Heart left ventricle (tissue), 16 donors: ENCODE measurements at places on chromosomes 3 and 15. TPM values are rescaled to one million over a fixed set of nuclear protein-coding genes. Genes with fewer than 3 reads are reported as not detected.

DNA sequence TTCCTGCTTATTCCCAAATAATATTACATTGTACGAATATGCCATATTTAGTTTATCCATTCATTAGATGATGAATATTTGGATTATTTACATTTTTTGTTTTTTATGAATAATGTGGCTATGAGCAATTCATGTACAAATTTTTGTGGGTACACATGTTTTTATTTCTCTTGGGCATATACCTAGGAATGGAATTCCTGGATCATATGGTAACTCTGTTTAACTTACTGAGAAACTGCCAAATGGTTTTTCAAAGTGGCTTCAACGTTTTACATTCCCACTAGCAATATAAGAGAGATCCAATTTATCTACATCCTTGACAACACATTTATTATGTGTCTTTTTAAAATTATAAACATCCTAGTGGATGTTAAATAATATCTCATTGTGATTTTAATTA is 362.0 kb upstream of the TMCO5A start:
- DNase-seq: no peak
- no peaks in the 10 kb centered on the region for H3K36me3 ChIP-seq
- H3K27ac ChIP-seq: no peak overlapping the region
- H3K27me3 ChIP-seq: no peaks in the 10 kb centered on the region

- DNase-seq: no peak
- no peaks in the 10 kb centered on the region for H3K36me3 ChIP-seq
- H3K27ac ChIP-seq: peak overlapping the region; percentile 91
Observed at GRCh38 chr15:63834500-63835210, 907 bp upstream of the HERC1 start.

- no peaks in the 10 kb centered on the region for H3K27me3 ChIP-seq
- no peak overlapping the region for H3K27ac ChIP-seq
- DNase-seq: no peak
- H3K36me3 ChIP-seq: no peaks in the 10 kb centered on the region
- peaks cover 13% of the 10 kb centered on the region for H3K4me1 ChIP-seq
Observed at GRCh38 chr15:67879440-67880129, 39.7 kb upstream of the RNU6-1 start.

GRCh38 chr3:22565393-22565792 is 637.7 kb upstream of the UBE2E2 start:
- H3K27ac ChIP-seq: no peak overlapping the region
- DNase-seq: no peak
- H3K4me3 ChIP-seq: no peak overlapping the region
- H3K36me3 ChIP-seq: no peaks in the 10 kb centered on the region

- no peaks in the 10 kb centered on the region for H3K36me3 ChIP-seq
- H3K27ac ChIP-seq: no peak overlapping the region
- no peaks in the 10 kb centered on the region for H3K27me3 ChIP-seq
- no peak overlapping the region for H3K4me3 ChIP-seq
Observed at GRCh38 chr3:54599716-54600115, 328.1 kb downstream of the LRTM1 start.

DNA sequence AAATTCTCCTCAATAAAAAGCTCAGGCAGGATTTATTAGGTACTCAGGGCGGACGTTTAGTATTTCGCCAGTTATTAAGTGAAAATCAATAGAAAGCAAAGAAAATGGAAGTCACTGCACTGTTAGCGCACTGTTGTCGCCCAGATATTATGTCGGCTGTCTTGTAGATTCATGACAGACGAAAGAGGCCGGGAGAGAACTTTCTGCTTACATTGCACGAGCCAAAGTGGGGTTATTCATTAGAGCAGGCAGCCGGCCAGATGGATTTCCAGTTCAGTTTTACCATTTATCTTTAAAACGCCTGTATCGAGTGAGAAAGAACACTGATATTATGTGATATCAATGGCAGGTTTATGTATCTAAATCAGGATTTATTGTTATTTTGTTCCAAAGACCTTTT is 866.0 kb upstream of the NR2F2 start:
- H3K27me3 ChIP-seq: no peaks in the 10 kb centered on the region
- no peak overlapping the region for H3K4me3 ChIP-seq
- H3K27ac ChIP-seq: no peak overlapping the region
- H3K4me1 ChIP-seq: no peaks in the 10 kb centered on the region

GRCh38 chr15:94607176-94607654 is 375.9 kb downstream of the MCTP2 start:
- peak; percentile 43 for DNase-seq

- no peaks in the 10 kb centered on the region for H3K4me1 ChIP-seq
- H3K27me3 ChIP-seq: no peaks in the 10 kb centered on the region
- H3K27ac ChIP-seq: no peak overlapping the region
- DNase-seq: no peak
- H3K4me3 ChIP-seq: no peak overlapping the region
Observed at GRCh38 chr3:159637883-159638542, 350.6 kb upstream of the IL12A start.

DNA sequence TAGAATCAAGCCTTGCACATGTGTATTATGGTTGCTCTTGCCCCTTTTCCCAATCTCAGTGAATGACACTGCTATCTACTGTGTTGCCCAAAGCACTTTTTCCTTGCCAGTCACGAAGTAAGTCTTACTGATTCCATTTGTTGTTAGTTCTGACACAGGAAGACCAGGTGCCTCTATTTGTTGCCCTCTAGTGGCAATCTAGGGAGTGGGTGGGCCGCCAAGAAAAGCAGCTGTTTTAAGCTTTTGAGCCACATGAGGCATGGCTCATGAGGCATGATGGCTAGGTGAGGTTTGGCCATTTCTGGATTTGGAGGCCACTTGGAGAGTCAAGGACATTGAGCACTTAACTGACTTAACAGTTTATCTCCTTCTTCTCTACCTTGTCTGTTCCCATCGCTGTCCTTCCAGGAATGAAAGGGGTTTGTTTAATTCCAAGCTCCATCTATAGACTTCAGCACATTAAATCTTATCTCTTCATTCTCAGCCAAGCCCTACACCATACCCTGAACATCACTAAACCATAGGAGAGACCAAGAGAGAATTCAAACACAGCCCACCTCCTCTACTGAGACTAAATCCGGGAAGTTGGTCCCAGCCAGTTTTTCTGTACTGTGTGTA is 103.1 kb downstream of the HCN4 start:
- H3K27ac ChIP-seq: no peak overlapping the region
- H3K36me3 ChIP-seq: peaks cover 25% of the 10 kb centered on the region
- H3K4me3 ChIP-seq: no peak overlapping the region
- H3K27me3 ChIP-seq: no peaks in the 10 kb centered on the region
- no peaks in the 10 kb centered on the region for H3K4me1 ChIP-seq

DNA sequence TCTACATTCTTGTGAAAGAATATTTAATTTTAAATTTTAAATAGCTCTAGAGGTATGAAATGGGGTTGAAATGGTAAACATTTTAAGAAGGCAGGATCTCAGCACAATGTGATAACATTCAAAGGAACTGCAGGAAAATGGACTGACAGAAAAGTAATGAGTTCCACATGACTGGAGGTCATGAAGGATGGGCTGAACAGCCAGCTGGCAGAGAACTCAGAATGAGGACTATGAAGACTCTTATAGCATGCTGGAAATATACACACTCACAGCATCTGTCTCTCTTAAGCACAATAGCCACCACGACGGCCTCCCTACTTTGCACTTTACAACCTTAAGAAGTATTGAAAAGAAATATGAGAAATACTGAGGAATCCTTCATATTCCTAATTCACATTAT is 94.7 kb downstream of the TNIK start:
- no peak for DNase-seq
- no peaks in the 10 kb centered on the region for H3K27me3 ChIP-seq
- no peaks in the 10 kb centered on the region for H3K36me3 ChIP-seq
- no peak overlapping the region for H3K27ac ChIP-seq
- H3K4me1 ChIP-seq: peaks cover 6% of the 10 kb centered on the region

DNA sequence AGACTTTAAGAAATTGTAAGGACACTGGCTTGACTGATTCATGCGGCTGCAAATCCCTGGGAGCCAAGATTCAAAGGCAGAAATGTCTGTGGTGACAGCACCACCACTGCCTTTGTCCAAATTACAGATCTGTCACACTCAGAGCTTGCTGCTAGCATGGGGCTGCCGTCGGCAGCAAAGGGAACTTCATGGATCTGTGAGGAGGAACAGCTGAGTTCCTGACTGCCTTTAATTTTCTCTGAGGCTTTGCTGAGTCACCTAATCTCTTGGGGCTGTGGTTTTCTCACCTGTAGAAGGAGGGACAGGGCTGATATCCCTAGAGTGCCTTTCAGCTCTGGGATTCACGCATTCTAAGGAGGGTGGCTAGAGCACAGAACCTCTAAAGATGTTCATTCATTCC is 4.1 kb upstream of the PAK6 start:
- H3K36me3 ChIP-seq: no peaks in the 10 kb centered on the region
- H3K4me3 ChIP-seq: no peak overlapping the region
- H3K27ac ChIP-seq: no peak overlapping the region
- DNase-seq: no peak

- no peak overlapping the region for H3K4me3 ChIP-seq
- H3K4me1 ChIP-seq: peaks cover 6% of the 10 kb centered on the region
- peak; percentile 73 for DNase-seq
- H3K27me3 ChIP-seq: no peaks in the 10 kb centered on the region
Observed at GRCh38 chr15:31128919-31129768, 27.6 kb upstream of the TRPM1 start.

GRCh38 chr3:152298393-152299248 is 29.9 kb downstream of the MBNL1 start:
- peak overlapping the region; percentile 87 for H3K27ac ChIP-seq
- peak; percentile 48 for DNase-seq
- no peaks in the 10 kb centered on the region for H3K27me3 ChIP-seq
- H3K4me3 ChIP-seq: peak overlapping the region; percentile 38
- peaks cover 80% of the 10 kb centered on the region for H3K4me1 ChIP-seq

DNA sequence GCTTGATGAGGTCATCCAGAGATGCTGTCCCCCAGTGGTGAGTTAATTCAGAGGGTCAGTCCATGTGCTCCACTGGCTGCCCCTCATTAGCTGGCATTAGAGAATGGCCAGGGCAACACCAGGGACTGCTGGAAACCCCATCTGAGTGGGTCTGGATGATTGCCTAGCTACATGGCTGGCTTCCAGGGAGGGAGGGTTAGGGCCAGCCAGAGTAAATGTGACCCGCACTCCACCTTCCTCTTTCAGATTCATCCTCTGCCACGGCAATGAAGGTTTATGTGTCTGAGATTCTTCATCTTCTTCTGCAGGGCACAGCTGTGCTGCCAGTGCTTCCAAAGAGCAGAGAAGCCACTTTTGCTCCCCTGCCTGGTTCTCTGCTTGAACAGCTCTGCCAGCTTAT is 391.9 kb downstream of the OCA2 start:
- H3K27me3 ChIP-seq: no peaks in the 10 kb centered on the region
- no peak overlapping the region for H3K4me3 ChIP-seq
- H3K27ac ChIP-seq: no peak overlapping the region
- DNase-seq: no peak

- DNase-seq: no peak
- H3K27ac ChIP-seq: no peak overlapping the region
- H3K27me3 ChIP-seq: no peaks in the 10 kb centered on the region
- H3K4me1 ChIP-seq: no peaks in the 10 kb centered on the region
Observed at GRCh38 chr3:23170291-23170690, 32.8 kb upstream of the UBE2E2 start.

GRCh38 chr3:66395635-66396034 is 105.2 kb downstream of the LRIG1 start:
- DNase-seq: no peak
- H3K36me3 ChIP-seq: peaks cover 72% of the 10 kb centered on the region
- no peaks in the 10 kb centered on the region for H3K27me3 ChIP-seq
- H3K4me3 ChIP-seq: no peak overlapping the region
- H3K27ac ChIP-seq: no peak overlapping the region
- peaks cover 38% of the 10 kb centered on the region for H3K4me1 ChIP-seq

DNA sequence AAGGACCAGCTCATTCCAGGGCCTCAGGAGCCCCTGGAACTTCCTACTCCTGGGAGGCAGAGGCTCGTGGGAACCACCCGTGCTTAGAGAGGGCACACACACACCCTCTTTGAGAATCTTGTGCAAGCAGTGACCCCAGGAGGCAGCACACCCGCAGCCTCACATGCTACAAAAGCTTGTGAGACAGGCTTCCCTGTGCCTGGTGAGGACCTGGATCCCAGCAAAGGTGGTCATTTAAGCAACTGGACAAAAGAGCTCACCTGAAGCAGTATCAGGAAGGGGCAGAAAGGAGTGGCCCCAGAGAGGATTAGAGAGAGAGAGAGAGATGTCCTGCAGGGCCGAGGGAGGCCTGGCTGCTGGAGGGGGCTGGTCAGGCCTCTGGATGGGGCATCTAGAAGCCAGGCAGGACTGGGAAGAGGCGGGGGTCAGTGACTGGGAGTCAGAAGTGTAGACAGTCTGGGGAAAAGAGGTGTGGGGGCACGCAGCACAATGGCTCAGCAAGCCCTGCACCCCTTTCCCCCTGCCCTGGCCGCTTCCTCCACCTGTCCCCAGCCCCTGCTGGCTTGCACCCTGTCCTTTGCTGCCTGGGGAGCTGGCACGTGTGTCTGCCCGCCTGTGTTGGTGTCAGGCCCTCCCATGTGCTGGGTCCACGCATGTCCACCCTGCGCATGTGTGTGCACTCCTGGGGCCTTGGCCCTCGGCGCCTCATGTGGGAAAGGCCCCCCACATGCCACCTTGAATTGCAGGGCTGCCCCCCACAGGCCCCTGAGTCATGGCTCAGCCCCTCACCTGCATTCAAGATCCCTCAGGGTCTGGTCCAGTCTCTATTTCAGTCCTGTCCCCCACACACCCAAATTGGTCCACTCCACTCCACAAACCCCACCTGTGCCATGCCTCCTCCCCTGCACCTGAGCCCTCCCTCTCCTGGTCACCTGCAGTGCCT is 36.9 kb downstream of the TSPAN3 start:
- H3K27me3 ChIP-seq: no peaks in the 10 kb centered on the region
- no peak overlapping the region for H3K27ac ChIP-seq
- no peaks in the 10 kb centered on the region for H3K36me3 ChIP-seq
- no peaks in the 10 kb centered on the region for H3K4me1 ChIP-seq

CASR gene
- 0.02 TPM for total RNA-seq

PCOLCE2 gene
- 65.0 TPM for total RNA-seq

NCKIPSD gene
- total RNA-seq: 9.8 TPM

TOMM70 gene
- 46.2 TPM for total RNA-seq

SCAMP5 gene
- 6.7 TPM for total RNA-seq

LMAN1L gene
- 0.62 TPM for total RNA-seq

ARNT2 gene
- 4.5 TPM for total RNA-seq

NOX5 gene
- total RNA-seq: not detected
